Activated T-cell treated with anti-CD3 and anti-CD28 coated beads, Interleukin-2, amount 50 U/mL, for 1 hour (primary cell): ENCODE measurements at places on chromosomes 5 and 9.

GRCh38 chr5:33841891-33842290 is 49.9 kb downstream of the ADAMTS12 start:
- DNase-seq = no peak

GRCh38 chr9:18268381-18268780 is 205.6 kb upstream of the ADAMTSL1 start:
- no peak for DNase-seq

DNA sequence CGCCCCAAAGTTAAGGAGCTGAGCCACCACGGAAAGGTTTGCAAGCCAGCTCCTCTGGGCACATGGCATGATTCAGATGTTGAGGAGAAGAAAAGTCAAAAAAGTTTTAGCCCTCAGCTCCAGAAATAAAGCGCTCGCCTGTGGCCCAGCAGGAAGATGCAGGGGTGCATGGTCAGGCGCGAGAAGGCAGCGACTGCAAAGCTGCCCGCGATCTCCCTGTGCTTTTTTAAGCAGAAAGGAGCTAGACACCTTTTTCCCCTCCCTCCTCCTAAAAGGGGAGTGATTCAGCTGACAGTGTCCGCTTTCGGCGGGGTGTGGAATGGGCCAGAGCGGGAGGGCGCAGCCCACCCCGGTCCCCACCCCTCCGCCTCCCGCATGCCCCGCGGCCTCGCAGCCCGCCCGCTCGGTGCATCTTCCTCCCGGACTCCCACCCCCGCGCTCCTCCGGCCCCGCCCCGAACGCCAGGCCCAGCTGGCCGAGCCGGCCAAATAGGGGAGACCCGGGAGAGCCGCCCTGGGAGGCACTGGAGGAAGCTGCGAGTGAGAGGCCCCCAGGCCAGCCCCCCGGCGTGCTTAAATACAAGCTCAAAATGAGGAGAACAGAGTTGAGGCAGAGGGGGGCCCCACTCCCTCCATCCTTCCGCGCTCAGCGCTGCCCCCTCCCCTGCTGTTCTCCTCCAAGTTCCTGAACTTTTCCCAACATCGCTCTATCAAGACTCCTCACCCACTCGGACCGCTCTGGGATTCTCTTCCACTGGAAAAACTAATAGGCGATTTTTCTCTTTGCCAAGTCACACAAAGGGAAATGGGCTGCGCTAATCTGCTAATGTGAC is at the start of gene ADAMTS12:
ADAMTS12 (minus strand) TSS at position 203 of the 832 bp plus-strand sequence; CDS start at position 69, 134 bp downstream.
- no peak for DNase-seq

DNA sequence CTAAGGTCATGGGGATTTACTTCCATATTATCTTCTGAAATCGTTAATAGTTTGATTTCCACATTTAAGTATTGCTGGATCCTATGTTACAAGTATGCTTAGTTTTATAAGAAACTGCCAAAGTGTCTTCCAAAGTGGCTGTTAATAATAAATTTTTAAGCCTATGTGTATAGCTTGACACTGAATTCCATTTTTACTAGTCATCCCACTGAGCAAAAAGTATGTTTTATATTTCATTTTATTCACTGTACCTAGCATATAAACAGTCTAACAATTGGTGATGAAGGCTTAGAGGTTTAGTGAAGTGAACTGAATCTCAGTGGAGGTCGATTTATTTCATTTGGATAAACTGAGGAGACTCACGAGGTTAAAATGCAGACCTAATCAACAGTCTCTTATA is 174.6 kb downstream of the ADAMTS6 start:
- DNase-seq = no peak

- DNase-seq = peak; percentile 70
These were observed 14.1 kb downstream of the SEMA4D start for GRCh38 chr9:89483592-89484474.

GRCh38 chr5:176352116-176352878 is 9.3 kb downstream of the KIAA1191 start:
- DNase-seq = no peak

GRCh38 chr5:144522698-144523097 is 352.0 kb downstream of the KCTD16 start:
- no peak for DNase-seq

GRCh38 chr5:32202394-32202793 is 28.3 kb upstream of the GOLPH3 start:
- DNase-seq = no peak

DNA sequence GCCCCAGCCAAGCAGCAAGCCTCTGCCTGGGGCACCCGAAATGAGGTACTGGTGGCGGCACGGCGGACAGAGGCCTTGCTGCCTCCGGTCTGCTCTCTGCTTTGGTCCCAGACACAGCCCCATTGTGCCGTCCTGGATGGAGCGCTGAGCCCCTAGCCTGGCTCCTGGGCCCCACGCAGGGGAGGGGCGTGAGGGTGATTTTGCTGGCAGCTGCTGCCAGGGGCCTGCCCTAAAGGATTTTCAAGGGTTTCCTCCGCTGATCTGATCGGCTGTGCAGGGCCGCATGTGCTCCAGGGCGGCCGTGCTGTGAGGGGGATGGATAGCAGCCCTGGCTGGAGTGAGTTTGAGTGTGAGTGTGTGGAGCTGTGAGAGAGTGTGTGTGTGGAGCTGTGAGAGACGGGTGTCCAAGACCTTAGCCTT is 1.3 kb downstream of the GPSM1 start:
- DNase-seq = no peak

GRCh38 chr9:102237094-102237493 is 498.6 kb upstream of the GRIN3A start:
- DNase-seq = no peak

- DNase-seq = no peak
These were observed 55.1 kb upstream of the XPA start for GRCh38 chr9:97752274-97752673.
